ENCODE measurements at places on chromosomes 2 and 18.

- no peak for DNase-seq
Observed at GRCh38 chr2:26316041-26316440, 29.9 kb upstream of the SELENOI start.

- DNase-seq, result no peak
Observed at GRCh38 chr2:9765611-9766531, 77.4 kb upstream of the TAF1B start.

DNA sequence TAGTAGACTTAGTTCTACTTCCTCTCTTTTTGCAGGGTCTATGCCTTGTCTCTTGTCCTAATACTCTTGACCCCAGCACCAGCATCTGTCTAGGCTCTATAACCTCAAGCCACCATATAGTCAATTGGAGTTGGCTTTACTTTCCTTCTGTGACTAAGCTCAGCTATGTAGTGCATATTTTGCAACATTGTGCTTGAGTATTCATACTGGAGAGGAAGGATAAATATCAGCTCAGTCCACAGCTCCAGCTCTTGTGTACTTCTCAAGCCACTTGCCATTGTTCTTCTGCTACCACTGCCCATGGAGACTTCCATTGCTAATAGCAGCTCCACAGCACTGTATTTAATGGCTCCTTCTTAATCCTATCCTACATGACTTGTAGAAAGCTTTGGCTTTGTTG is 35.5 kb upstream of the CD28 start:
- DNase-seq, result no peak

- DNase-seq, result no peak
Observed at GRCh38 chr2:236799391-236800026, 229.9 kb downstream of the ACKR3 start.

- no peak for DNase-seq
Observed at GRCh38 chr2:235458839-235459273, 35.0 kb upstream of the AGAP1 start.

DNA sequence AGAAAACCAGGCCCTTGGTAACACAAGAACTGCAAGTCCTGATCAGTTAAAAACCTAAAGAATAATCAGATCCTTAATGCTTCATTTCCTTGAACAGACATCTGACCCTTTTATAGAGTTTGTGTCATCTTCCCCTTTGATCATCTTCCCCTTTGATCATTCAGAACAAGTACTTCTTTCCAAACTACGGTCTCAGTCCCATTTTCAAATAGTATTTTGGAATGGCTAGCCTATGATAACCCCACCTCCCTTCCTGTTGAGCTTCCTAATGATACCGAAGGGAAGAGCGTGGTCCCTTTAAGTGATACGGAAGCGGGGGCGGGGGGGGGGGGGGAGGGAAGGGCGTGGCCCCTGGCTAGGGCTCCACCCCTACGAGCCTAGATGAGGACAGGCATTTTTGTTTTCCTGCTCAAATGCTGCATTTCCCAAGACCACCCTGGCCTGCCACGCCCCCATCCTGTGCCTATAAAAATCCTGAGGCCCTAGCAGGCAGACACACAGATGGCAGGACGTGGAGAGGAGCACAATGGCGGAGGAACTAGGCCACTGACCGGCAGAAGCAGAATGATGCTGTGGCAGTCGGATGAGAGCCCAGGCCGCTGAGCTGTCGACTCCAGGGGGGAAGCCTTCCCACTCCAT is 24.1 kb upstream of the CHRNA1 start:
- no peak for DNase-seq

Measured in NCI-H1436 treated with DMSO at 0.1 percent for 48 hours (cell line).